ENCODE measurements at places on chromosomes 13 and 19.
A peak's percentile ranks its signal among the peaks of the same experiment; 100 is the strongest.

GRCh38 chr13:43786766-43787517, at the start of gene ENOX1:
TSS of gene ENOX1 (minus strand) at chr13:43786972.
- DNase-seq, result peak; percentile 92

- DNase-seq, result no peak
These were observed 9.0 kb downstream of the ABHD8 start for GRCh38 chr19:17294051-17294891.

DNA sequence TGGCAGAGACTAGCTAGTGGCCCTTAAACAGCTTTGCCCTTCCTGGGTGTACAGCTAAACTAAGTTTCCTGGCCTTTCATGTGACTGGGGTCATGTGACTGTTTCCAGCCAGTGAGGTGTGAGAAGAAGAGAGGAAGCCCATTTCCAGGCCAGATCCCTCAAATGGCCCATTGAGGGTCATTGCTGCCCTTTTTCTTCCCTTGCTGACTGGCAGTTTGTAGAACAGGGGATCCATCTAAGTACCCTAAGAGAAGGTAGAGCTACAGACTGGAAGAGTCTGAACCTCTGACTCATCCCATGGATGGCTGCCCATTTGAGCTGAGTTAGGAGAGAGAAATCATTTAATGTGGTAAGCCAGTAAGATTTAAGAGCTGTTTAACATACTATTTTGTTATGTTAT, 2.8 kb downstream of the SWSAP1 start:
- DNase-seq, result peak; percentile 69

DNA sequence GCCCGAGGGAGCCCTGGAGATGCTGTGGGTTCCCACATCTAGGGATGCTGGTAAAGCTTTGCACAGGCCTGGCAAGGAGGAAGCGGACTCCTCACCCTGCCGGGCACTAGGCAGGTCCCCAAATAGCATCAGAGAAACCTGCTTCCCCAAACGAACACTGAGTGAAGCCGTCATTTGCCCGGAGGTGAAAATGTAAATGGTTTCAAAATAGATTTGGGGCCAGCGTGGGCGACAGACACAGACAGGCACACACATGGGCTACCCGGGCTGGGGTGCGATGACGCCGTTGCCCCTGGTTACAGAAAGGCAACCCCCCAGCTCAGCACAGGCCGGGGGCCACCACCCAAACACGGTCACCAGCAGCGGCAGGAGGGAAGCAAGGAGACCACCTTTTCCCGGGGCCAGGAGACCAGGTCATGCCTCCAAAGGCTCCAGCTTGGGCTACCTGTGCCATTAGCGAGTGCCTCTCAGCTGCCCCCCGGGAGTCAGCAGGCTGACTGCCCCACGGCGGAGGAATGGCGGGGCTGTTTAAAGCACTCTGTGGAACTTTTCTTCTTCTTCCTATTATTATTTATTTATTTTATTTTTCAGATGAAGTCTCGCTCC, 47.5 kb upstream of the NDUFS7 start:
- DNase-seq, result no peak

DNA sequence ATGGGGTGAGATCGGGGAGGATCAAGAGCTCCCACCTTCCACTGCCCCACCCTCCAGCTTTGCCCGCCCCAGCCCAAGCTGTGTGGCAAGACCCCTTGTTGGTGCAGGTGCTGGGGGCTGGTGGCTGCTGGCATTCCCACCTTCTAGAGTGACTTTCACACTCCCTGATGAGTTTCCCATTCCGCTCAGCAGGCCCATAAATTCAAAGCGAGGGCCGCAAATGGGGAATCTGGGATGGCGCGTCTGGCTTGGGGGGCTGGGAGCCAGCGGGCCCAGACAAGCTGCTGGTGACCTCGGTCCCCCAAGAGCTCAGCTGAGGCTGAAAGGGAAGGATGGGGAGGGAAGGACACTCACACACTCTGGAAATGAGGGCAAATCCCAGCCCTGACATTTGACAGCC, 110.3 kb downstream of the GADD45B start:
- DNase-seq, result no peak

GRCh38 chr13:60655256-60655655, 258.2 kb downstream of the TDRD3 start:
- no peak for DNase-seq

- peak; percentile 75 for DNase-seq
These were observed 128.8 kb downstream of the STK24 start for GRCh38 chr13:98447881-98448641.

DNA sequence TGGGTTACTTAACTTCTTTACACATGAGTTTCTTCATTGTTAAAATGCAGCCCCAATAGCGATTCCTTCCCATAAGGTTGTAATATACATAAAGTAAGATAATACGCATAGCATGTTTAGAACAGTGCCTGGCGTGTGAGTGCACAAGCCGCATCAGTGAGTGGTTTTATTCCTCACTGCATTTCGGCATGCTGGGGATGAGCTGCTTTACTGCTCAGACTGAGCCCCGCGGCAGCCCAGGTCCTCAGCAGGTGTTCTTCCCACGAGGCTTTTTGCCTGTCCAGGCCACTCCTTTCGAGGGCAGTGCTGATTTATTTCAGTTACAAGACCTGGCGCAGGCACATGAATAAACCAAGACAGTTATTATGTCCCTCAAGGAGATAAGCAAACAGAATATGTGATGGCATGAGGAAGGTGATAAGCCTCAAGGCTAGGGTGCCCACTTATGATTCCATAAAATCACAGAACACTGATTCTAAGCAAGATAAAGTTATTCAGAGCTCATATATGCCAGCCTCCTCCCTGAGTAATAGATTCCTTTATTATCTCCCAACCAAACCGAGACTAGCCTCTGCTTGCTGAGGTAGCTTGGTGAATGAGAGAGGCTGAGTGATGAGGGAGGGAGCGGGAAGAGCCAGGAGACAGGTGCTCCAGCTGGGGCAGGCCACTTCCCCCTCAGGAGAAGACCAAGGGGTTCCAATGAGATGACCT, 505.5 kb downstream of the DIAPH3 start:
- DNase-seq, result no peak

DNA sequence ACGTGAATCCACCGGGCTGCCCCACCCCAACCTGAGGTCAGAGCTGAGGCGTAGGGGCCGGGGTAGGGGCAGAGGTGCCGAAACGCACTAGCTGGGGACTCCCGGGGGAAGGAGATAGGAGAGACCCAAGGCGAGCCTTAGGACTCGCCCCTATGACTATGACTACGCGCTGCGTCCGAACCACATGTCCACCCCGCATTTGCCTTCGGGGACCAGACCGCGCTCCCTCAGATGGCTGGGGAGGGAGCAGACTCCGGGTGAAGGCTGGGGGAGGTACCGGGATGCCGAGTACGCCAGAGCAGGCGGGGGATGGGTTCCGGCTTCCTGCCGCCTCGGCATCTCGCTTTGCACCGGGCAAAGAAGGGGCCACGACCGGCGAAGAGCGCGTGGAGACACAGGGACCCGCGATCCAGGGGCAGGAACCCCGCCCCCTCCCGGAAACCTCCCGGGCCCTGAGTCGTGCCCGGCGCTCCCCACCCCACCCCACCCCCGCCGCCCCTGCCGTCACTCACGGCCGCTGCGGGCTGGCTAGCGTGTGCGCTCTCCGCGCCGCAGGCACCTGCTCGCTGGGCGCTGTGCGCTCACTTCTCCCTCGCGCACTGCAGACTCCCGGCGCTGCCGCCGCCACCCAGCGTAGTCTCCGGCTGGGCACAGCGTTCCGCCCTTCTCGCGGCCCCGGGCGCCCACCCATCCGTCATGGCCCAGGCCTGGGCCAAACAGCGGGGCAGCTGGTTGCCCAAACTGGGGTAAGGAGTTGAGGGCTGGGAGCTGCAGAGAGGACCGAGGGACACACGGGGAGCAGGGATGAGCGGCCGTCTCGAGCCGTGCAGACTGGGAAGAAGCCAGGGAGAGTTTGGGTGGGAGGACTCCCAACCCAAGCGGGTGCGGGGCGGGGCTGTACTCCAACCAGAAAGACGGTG, 622 bp upstream of the VSTM2B start:
- DNase-seq, result peak; percentile 53

- DNase-seq, result no peak
These were observed 160.2 kb upstream of the GPR12 start for GRCh38 chr13:26920614-26921355.

- no peak for DNase-seq
These were observed 1.8 kb upstream of the RUBCNL start for GRCh38 chr13:46388846-46389245.

DNA sequence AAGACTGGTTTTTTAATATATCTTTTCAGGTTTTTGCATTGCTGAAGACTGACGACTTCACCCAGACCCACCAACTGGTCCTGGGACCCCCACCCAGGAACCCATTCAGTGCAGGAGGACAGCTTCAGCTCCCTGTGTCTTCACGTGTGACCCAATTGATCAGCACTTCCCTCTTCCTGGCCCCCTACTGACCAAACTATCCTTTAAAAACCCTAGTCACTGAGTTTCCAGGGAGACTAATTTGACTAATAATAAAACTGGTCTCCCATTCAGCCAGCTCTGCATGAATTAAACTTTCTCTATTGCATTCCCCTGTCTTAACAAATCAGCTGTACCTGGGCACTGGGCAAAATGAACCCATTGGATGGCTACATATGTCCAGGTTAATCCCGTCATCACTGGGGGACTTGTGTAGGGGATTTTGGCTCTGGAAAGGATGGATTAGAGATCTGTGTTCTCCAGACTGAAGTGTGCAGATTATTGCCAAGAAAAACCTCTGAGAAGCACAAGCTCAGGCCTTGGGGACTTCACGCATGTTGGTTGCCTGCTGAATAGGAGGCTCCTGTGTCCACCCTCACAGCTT, 16.3 kb upstream of the PARP4 start:
- no peak for DNase-seq

DNA sequence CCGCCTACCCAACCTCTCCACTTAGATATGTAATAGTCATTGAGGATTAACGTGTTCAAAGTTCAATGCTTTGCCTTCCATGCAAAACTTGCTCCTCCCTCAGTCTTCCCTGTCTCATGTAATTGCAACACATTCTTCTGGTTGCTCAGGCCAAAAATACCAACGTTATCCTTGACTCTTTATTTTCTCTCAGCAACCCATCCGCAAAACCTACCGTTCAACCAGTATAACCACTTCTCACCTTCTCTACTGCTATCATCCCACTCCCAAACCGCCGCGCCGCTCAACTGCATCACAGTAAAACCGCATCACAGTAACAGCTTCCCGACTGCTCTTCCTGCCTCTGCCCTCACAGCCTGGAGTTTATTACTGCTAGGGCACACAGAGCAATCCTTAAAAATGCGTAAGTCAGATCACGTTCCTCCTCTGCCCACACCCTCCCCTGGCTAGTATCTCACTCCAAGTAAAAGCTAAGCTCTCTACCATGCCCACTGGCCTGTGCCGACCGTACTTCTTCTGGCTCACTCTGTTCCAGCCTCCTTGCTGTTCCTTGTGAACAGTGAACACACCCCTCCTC, 8.2 kb downstream of the MTIF3 start:
- DNase-seq, result no peak

- no peak for DNase-seq
These were observed 96.1 kb upstream of the UQCRFS1 start for GRCh38 chr19:29308977-29309590.

- DNase-seq, result no peak
These were observed 81.5 kb downstream of the ATP11A start for GRCh38 chr13:112771139-112771876.

DNA sequence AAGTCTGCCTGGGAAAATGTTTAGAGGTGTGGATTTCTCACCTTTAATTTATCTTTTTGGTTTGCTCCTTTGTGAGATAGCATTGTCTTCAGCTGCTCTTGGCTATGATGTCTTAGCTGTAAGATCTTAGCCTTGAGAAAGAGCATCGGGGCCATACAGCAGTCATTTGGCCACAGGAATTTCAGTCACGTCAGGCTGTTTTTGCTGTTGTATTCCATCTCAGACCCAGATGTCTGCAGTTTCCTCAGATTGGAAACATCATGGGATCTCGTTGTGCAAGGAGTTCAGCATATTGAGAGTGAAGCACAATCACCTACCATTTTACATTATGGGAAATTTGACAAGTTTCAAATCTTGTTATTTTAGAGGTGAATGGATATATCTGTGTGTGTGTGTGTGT, 89.3 kb upstream of the C1QTNF9B start:
- no peak for DNase-seq

DNA sequence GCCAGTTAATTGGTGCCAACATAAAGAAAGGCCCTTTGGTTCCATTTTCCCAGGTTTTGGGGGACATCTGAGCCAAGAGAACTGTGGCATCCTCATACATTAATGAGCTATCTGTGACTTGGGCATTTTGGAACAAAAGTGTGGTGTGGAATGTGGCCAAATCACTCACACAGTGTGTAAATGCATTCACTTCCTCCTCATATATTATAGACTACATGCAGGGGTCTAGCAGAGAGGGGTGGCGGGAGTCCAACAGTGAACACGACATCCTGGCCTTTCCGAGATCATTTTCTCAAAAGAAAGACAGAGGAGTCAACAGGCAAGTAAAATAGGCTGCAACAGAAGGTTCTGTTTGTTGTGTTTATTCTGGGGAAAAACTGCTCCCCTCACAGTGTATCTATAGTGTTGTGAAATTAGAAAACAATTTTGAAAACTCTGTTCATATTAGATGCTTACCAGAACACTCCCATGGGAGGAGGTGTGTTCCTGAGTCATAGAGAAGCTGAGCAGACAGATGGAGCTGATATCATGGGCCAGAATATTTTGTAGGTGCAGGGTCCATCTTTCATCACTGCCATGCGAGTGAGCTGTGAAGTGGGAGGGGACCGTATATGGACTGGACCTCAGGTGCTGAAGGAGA, 36.9 kb downstream of the PABPC3 start:
- no peak for DNase-seq

DNA sequence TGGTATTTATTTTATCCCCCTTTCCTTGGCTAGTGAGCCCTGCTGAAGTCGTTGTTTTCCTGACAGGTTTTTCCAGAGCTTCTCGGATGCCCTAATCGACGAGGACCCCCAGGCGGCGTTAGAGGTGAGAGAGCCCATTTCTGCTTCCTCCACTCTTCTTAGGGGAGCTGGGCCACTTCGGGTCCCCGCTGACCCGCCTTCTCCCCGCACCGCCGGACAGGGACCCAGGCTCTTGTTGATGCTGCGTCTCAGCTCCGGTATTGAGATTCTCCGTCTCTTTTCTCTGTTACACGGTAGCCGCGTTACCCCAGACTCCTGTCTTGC, 306 bp downstream of the SUGT1 start:
- DNase-seq, result no peak

- DNase-seq, result no peak
These were observed 1314.9 kb downstream of the PCDH9 start for GRCh38 chr13:65915195-65915594.

- DNase-seq, result no peak
These were observed 238.3 kb upstream of the KLF12 start for GRCh38 chr13:74372511-74372910.

- no peak for DNase-seq
These were observed 58.9 kb downstream of the UBL3 start for GRCh38 chr13:29791508-29791907.

GRCh38 chr13:29859971-29860370, 9.6 kb upstream of the UBL3 start:
- DNase-seq, result no peak
